Foreskin melanocyte (primary cell): ENCODE measurements at places on chromosomes 2 and 18.

DNA sequence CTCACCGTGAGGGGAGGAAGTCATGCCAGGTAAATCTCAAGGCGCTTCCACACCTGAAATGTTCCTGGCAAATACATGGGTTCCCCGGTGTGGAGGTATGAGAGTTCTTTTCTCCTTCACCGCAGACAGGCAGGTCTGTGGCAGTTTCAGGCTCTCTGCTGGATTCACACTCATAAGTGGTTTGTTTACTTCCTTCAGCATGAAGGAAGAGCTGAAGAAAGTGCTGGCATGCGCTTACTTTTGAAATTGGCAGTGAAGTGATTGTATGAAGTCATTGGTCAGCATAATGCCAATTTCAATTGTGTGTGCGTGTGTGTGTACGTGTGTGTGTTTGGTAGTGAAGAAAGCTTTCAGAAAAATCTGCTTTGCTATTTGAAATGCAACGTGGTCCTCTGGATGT, 43.4 kb downstream of the RNF144A start:
- DNase-seq, result no peak

GRCh38 chr18:62987055-62987830, 271.9 kb downstream of the PHLPP1 start:
- DNase-seq, result no peak

DNA sequence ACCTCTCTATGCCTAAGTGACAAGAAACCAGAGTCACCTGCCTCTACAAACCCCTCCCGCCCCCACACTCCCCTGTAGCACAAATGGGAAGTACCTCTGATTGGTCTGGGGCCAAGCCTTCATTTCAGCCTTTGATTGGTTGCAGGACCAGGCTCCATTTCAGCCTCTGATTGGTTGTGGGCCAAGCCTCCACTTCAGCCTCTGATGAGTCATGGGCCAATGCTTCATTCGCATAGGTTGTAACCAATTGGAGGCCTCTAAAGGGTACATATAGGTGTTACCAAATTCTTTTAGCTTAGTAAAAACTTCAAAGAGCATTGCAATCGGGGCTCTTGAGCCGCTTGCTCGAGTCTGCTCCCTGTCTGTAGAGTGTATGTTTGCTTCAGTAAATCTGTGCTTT, 25.0 kb downstream of the CCDC102B start:
- no peak for DNase-seq

DNA sequence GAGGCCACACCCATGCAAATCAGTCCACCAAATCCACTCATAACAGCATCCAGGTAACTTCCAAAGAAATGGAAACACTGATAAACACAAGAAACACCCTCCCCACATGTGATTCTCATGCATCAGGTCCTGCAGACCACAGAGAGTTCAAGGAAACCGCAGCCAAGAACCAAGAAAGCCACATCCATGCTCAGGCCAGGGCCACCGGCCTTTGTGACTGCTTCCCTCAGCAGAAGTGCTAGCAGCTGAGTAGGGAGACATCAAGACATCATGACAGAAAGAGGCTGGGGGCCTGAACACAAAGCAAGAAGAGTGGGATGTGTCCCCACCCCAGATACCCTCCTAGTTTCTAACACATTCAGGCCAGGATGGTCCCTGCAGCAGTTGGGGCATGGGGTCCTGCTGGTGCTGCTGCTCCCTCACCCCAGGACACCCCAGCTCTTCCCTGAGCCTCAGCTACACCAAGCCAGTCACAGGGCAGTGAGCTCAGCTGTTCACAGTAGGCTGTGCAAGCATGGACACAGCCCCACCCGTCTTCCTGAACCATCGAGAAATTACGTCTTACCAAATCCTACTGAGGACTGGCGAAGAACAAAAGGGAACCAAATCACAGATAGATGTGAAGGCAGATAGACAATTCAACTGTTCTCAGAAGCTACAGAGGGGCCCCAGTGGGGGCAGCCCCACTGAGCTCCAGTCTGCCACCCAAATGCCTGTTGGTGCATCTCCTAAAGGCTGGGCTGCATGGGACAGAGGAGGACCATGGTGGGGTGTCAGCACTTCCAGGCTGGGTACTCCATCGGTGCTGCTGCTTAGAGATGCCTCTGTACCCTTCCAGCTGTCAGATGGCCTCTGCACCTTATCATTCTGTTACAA, 60.9 kb downstream of the HDAC4 start:
- DNase-seq, result no peak

- DNase-seq, result no peak
These were observed 40.2 kb downstream of the MYOM1 start for GRCh38 chr18:3179430-3180089.

GRCh38 chr2:32418778-32419177, 62.0 kb downstream of the BIRC6 start:
- DNase-seq, result no peak

GRCh38 chr2:23384551-23385343, at the start of gene KLHL29:
TSS of gene KLHL29 (plus strand) at chr2:23385179. CDS start at chr2:23562197, 177,018 bp downstream.
- no peak for DNase-seq

- no peak for DNase-seq
These were observed 64.5 kb downstream of the TTC32 start for GRCh38 chr2:19837235-19837766.

- DNase-seq, result no peak
These were observed 5.7 kb upstream of the CELF4 start for GRCh38 chr18:37571266-37571665.

GRCh38 chr2:182061739-182062138, 76.1 kb downstream of the PPP1R1C start:
- DNase-seq, result no peak

GRCh38 chr2:545711-546650, 131.2 kb downstream of the TMEM18 start:
- DNase-seq, result no peak
